ENCODE measurements at places on chromosomes 2 and 18.

DNA sequence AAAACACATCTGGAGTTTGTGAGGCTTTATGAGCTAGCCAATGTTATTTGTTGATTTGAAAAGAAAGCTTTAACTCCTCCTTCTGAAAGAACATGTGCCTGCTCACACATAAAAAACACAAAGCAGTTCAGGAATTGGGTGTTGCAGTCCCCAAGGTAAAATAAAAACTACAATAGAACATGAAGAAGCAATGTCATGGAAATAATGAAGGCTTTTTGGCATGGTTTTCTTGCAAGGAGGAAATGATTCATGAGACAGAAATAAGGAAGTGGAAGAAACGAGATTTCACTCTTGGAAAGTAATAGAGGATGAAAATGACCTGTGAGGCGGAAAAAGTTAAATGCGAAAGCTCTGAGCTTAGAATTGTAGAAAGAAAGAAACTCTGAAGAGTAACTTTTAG, 81.1 kb downstream of the TRIB2 start:
- no peak for DNase-seq

GRCh38 chr2:161238265-161238559, 70.0 kb upstream of the PSMD14 start:
- no peak for DNase-seq

- DNase-seq: no peak
Measured at GRCh38 chr2:102582845-102583244, 36.5 kb upstream of the SLC9A2 start.

DNA sequence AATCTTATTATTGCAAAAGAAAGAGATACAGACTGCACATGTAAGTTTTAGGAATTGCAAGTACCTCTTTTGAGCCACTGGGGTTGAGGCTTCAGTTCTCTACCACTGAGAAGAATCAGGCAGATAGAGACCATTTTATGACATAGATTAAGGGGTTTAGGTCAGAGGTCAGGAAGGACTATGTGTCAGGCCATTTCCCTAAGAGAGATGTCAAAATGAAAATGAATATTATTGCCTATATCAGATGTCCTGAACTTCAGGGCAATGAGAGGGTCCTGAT, 113.7 kb downstream of the GATA6 start:
- no peak for DNase-seq

- no peak for DNase-seq
Measured at GRCh38 chr18:63892566-63892965, 5.1 kb downstream of the SERPINB2 start.

- no peak for DNase-seq
Measured at GRCh38 chr2:105557021-105557920, 158.4 kb upstream of the FHL2 start.

GRCh38 chr2:118168615-118169014, 80.3 kb downstream of the INSIG2 start:
- DNase-seq: no peak

DNA sequence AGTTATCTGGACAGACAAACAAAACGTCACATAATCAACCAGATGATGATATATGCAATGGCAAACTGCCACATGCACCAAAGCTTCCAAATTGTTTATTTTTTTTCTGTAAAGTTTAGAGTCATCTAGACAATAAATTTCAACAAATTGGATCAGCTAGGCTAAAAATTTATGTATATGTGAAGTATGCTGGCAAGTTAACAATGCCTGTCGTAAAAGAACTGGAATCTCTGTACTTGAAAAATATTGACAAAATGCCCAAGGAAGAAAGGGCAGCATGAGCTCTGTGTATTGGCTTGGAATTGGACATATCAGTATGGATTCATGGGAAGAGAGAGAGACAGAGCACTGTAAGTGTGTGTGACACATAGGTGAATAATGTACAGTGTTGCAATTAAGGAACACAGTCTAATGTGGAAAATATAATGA, 309.8 kb downstream of the ERBB4 start:
- DNase-seq: no peak

Measured in stimulated activated CD4-positive, alpha-beta T cell treated with anti-CD3 and anti-CD28 coated beads, Interleukin-15, amount 100 ng/mL, for 1 hour (primary cell).